Fibroblast of skin of scalp (primary cell): ENCODE measurements at places on chromosomes 7 and 10.

- DNase-seq, result no peak
Observed at GRCh38 chr7:158442260-158442659, 145.4 kb downstream of the PTPRN2 start.

DNA sequence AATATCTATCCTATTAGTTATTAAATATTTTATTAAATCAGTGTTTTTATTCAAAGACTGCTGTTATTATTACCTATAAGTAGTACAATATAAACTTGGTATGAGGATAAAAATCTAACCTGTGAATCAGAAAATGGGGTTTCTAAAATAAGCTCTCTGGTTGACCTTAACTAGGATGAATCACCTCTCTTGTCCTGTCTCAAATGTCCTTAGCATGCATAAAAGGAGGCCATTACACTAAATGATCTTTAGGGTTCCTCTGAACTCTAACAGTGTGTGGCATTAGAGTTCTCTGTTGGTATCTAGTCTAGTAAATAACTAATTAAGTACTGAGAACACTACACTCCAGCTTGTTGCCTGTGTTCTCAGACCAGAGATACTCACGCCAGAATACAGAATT, 143.1 kb upstream of the LRRTM3 start:
- peak; percentile 17 for DNase-seq

DNA sequence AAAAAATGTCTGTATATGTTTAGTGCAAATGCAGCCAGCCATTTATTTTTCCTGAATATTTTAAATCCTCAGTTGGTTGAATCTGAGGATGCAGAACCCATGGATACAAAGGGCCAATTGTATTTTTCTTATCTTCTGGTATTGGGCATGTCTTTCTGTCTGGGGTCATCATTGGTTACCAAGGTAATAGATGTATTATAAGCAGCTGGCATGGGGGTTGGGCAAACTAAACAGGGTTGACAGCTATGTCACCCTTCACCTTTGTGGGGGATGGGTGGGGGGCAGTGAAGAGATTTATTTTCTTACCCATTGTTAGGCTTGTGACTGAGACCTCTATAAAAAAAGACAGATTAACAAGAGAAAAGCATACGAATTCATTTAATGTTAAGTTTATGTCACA, 38.8 kb downstream of the CDHR3 start:
- no peak for DNase-seq

GRCh38 chr10:49605939-49606509, 4.1 kb upstream of the SLC18A3 start:
- DNase-seq, result no peak

DNA sequence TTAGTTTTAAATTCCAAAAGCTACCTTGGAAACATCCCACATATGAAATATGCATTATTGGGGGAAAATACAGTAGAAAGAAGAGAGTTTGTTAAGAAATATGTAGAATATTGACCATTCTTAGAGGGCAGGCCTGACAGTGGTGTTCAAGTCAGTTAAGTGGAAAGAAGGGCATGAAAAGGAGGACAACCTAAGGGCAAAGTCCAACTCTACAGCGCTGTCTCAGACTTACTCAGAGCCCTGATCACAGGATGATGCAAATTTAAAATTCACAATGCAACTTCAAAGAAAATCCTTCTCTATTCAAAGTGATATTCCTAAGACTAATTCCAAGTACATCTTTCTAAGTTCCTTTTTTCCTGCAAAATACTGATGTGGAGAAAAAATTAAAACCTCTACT, 139.1 kb upstream of the LRRTM3 start:
- no peak for DNase-seq

GRCh38 chr10:61662794-61663259, at the start of gene CABCOCO1:
Gene CABCOCO1, plus strand, starts transcription at chr10:61662929. Its CDS starts 44 bp downstream, at chr10:61662973.
- DNase-seq, result peak; percentile 78

- DNase-seq, result peak; percentile 55
Observed at GRCh38 chr7:79933144-79933543, 201.5 kb upstream of the GNAI1 start.

- no peak for DNase-seq
Observed at GRCh38 chr10:106442223-106442622, 722.3 kb downstream of the SORCS1 start.

DNA sequence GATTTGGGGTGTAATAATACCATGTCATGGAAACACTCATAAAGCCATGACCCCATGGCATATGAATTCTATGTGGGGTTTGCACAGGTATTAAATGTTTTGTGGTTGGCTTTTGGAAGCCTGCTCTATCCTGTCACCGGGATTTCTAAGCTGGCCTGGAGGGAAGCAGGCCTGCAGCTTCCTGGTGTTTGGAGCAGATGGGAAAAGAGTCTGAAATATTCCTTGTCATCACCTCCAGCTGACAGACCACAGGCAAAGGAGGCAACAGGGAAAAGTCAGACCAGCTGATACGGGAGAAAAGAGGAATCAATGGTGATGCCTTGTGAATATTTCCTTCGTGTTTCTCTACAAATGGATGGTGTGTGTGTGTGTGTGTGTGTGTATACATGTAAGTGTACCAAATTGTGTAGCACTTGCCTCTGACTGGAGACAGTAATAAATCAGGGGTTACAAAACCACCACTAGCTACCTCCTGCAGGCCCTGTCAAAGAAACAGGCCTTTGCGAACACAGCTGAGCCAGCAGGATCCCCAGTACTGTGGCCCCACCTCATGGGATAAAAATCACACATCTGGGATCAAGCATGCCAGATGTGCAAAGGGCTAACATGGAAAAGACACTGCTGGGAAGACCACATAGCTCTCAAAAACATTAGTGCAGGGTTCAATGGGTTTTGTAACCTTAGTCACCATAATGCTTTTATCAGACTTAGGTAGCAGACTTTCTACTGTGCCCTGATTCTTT, 120.8 kb upstream of the HPS1 start:
- no peak for DNase-seq

DNA sequence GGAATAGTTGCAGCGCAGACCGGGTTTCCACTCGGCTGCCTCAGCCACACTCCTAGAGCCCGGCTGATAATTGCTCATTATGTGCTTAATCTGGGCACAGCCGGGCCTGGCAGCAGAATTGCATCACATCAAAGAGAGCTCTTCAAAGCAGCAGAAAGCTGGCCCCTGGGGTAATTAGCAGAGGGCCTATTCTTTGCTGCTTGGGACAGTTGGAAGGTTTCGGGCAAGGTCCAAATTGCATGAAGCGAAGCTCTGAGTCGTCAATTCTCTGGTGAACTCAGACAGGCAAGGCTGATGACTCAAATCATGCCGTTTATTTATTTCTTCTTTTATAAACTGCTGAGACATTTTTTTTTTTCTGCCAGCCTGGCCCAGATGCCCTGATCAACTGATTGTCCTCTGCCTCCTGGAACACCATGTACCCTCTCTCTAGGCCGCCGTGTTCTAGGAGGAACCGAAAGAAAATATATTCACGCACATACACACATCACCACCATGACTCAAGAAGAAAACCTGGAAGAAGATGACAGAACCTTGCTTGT, 242.2 kb downstream of the RAB11FIP2 start:
- DNase-seq, result no peak

DNA sequence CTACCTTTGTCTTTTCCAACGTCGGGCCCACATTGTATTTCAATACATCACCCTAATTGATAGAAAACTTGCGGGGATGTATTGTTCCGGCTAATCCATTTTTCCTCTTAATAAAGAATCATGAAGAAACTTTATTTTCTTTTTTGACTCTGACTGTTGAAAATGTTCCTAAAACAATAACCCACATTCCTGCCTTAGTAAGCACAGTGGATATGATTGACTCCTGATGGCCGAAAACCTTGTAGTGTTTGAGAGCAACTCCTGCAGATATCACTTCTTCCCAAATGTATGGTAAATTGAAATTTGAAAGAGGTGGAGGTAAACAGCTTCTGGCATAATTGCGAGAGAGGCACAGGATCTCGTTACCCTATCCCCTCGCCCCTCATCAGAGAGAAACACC, 65.7 kb downstream of the BICC1 start:
- DNase-seq, result peak; percentile 35

DNA sequence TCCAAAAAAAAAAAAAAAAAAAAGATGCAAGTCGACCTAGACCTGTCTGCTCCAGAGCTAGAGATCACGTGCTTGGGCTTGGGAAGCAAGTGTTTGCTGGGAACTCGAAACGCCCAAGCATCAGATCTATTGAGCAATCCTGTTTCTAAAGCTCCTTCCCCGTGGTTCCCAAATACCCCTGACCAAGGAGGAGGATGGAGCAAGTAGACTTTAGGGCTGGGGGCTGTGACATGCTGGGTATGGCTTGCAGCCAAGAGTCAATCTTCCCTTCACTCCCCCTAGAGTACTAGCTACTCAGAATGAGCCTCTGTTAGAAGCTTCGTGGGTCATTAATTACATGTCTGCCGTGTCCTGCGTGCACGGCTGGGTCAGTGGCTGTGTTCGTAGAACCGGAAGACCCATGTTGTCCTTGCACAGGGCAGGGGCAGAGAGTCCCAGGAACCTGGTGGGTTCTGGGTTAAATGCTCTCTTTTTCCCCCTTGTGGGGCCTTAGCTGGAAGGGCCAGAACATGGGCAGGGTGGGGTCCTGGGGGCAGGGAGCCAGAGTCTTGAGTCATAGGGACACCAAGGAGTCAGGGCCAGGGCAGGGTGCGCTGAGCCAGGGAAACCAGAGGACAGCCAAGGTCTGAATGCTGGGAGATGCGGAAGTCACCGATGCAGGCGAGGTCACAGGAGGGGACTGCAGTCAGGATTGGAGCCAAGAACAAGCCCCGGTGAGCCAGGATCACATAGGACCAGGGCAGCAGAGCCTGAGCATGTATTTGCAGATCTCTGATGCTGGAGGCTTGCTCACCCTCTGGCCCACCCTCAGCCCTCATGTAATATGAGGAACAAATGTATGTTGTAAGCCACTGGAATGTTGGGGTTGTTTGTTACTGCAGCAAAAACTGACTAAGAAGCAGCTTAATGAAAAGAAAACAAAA, 34.6 kb upstream of the TPST1 start:
- DNase-seq, result peak; percentile 30

DNA sequence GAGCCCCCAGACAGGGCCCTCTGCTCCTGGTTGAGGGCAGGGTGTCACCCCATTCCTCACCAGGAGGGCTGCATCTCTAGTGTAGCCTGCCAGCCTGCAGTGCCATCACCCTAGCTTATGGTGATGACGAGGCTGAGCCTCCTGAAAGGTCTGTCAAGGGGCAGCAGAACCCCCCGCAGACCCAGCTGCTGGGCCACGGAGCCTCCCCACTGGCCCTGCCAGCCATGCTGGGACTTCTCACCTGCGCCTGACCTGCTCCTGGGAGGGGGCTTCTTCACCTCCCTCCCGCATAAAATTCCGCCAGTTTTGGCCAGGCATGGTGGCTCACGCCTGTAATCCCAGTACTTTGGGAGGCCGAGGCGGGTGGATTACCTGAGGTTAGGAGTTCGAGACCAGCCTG, 40.4 kb upstream of the RASGEF1A start:
- DNase-seq, result no peak

GRCh38 chr7:120926943-120927346, 23.6 kb upstream of the ING3 start:
- no peak for DNase-seq

DNA sequence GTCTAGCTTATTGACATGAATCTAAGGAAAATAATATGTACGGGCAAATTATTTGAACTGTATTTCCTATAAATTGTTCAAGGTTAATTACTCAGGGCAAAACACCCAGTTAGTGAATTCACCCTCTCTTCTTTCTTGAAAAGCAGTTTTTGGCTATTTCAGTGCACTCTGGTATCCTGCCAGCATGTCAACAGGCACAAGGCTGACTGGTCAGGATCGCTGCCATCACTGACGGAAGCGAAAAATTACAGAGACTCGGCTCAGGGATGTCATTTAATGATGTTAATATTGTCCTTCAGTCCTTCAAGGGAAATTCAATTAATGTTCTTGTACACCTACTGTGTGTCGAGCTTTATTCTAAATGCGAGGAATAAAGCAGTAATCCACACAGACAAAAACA, 28.3 kb upstream of the OLAH start:
- no peak for DNase-seq

DNA sequence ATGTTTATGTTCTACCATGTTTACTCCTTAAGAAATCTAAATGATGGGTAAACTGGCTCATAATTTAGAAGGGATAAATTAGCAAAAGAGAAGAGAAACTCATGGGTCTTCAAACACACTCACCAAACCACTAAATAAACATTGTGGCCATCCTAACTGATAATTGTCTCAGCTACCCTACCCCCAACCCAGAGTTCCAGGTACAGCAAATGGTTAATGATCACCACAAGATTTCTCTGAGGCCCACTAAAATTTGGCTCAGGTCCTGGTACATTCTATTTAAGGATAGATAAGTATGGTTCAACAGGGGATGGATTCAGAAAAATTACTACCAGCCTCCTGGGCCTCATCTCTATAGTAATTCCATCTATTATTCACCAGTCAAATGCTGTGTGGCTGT, 21.4 kb downstream of the SLC25A13 start:
- peak; percentile 16 for DNase-seq

DNA sequence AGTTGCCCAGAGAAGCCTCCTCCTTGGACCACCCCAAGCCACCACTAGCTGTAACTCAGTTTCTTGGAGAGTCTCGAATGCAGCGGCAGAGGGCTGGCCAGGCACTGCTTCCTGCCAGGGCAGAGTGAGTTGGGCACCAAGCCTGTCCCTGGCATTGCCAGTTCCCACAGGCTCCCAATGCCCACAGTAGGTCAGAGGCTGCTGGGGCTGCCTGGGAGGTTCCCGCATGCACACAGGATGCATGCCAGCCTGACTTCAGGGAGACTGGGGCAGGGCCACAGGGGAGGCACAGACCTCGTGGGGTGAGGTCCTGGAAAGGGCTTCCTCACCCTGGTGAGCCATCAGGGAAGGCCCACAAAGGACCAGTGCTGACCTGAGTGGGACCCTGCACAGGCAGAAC, 152.8 kb downstream of the ZNF248 start:
- DNase-seq, result no peak

- DNase-seq, result peak; percentile 48
Observed at GRCh38 chr7:102404005-102404861, 8.1 kb downstream of the PRKRIP1 start.

DNA sequence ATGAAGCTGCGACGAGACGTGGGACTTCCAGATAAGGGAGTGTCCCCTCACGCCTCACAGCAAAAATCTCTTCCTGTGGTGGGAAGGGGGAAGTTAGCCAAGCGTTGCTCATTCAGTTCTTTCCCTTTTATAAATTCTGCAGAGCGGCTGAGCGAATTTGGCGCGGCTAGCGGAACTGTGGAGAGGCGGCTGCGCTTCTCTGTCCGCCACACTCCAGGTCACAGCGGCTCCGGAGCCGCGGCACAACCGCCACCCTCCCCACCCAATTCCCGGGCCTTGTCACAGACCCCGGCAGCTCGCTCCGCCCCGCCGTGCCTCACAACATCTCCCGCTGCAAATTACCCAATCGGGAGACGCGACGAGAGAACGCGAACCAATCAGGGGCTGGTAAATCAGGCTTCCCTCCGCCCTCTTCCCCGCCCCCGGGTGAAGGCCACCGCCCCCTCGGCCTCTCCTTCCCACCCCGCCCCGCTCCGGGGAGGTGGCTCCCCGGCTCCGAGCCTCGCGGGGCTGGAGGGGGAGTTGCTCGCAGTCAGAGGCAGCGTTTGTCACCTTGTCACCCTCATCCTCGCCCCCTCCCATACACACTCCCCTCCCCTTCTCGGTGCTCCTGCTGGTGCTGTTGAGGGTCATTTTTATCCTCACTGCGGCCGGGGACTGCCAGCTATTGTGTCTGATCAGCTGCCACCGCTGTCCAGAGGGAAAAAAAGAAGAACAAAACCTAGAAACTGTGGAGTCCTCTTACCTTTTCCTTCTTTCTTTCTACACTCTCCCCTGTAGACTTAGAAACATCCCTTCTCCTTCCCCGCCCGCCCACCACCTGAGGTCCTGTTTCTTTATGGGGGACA, 918 bp upstream of the ARHGAP21 start:
- peak; percentile 98 for DNase-seq
